ENCODE measurements at places on chromosomes 3 and 15.

GRCh38 chr15:98384328-98385029 lies 263.9 kb upstream of the IGF1R start:
- no peak for DNase-seq

DNA sequence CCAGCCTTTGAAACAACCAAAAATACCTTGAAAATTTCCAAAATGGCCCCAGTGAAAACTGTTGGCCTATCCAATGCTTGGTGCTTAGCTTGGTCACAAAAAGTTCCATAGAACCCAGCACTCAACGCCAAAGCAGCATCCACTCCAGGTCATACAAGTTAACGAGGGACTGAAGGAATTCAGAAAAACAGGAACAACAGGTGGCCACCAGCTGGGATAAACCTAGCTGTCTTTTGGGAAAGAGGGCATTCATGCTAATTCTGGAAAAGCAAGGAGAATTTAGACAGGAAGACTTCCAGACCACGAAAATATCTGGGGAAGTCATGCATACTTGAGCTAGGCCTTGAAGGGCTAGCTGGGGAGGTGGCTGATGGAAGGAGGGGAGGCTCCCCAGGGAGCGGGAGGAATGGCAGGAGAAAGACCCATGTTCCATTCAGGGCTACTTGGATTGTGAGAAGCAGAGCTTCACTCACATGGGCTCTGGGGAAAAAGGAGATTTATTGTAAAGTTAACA lies 28.6 kb downstream of the COLQ start:
- no peak for DNase-seq

GRCh38 chr3:106317141-106318055 lies 448.6 kb upstream of the CBLB start:
- no peak for DNase-seq

DNA sequence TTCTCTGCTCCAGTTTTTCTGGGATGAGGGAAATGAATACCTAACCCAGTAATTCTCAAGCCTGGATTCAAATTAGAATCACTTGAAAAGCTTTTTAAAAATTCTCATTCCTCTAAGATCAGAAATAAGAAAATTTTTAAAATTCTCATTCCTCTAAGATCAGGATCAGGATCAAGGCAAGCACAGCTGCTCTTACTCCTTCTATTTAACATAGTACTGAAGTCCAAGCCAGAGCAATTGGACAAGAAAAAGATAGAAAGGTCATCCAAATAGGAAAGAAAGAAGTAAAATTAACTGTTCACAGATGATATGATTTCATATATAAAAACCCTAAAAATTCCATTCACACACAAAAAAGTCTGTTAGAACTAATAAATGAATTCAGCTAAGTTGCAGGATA lies 24.2 kb upstream of the CLRN1 start:
- DNase-seq: no peak

- no peak for DNase-seq
Measured at GRCh38 chr3:9316881-9317361, 45.9 kb upstream of the THUMPD3 start.

DNA sequence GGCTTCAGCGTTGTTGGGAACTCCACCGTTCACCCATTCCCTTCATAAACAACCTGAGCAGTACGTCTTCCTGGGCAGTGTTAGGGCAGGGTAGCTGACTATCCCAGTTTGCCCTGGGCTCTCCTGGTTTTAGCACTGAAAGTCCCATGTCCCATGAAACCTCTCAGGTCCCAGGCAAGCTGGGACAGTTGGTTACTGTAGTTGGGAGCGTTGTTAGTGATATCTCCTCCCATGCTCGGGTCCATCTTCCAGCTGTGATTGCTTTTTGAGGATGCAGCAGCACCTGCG lies 60.9 kb upstream of the HERC1 start:
- no peak for DNase-seq

- no peak for DNase-seq
Measured at GRCh38 chr15:56174649-56175048, 69.0 kb downstream of the RFX7 start.

Measured in CD4-positive, alpha-beta T cell treated with Interleukin-15 for 1 hour (primary cell).